Thoracic aorta (tissue), 2 donors: ENCODE measurements at places on chromosomes 12 and 14. TPM values are rescaled to one million over a fixed set of nuclear protein-coding genes. Genes with fewer than 3 reads are reported as not detected.

DNA sequence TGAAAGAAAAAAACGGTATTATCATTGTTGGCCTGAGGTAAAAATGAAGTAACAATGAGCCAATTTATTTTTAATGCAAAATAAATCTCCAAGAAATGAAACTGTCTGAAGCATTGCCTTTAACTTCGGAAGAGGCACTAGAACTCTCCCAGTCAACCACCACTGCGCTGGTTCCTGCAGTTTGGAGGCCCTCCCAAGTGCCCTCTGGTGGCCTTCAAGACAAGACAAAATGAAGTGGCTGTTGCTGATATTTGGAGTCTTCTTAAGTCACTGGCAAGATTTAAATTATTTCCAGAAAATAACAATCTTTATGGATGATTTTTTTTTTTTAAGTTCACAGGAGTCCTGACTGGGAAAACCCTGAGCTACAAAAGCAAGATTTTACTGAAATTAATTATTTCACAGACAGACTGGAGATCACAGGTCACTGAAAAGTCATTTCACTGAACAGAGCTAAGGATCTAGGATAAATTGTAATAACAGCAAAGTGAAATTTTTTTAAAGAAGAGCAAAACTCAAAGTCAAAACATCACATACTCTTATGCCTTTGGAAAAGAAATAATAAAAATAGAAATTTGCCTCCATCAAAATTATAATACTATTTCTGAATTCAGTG lies 58.2 kb downstream of the DICER1 start:
- no peak for DNase-seq

DNA sequence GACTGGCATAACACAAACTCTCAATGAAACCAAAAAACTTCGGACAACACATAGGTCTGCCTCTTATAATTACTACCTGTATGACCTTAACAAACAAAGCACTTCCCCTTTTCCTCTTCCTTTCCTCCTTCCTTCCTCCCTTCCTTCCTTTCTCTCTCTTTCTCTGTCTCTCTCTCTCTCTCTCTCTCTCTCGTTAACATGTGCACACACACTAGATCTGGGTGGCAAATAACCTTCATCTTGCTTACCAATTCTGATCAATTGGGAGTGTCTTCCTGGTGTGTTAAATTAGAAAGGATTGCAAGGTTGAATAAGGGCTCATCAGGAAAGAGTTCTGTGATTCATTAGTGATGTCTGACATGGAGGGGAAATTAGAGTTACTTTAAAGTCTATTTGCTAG lies 307.8 kb upstream of the PRKD1 start:
- DNase-seq: no peak

DNA sequence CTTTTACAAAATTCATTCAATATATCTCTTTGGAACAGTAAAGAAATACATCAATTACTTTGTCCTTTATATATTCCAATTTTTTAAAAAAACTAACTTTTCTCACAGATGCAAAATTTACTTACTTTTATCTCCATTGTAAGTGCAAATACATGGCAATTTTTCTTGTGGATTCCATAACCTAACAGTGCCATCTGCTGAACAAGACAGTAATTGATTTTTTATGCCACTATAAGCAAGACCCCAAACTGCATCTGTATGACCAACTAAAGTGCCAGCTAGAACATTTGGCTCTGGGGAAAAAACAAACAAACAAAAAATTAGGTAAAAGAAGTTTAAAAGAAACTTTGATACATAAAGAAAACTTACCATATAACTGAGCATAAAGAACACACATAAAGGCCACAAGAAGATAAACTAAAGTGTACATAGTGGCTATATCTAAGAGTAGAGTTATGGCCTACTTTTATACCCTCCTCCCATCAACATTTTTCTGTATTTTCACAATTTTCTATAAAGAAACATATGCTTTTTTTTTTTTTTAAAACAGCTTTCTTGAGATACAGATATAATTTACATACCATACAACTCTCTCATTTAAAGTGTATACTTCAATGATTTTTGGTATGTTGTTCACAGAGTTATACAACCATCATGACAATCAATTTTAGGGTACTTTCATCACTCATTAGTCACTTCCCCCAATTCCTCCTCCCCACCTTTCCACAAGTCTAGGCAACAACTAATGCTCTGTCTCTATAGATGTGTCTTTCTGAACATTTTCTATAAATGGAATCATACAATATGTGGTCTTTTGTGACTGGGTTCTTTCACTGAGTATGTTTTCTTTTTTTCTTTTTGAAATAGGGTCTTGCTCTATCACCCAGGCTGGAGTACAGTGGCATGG lies 32.6 kb downstream of the COCH start:
- DNase-seq: no peak

The RASSF9 gene
- total RNA-seq: 3.2 TPM

DNA sequence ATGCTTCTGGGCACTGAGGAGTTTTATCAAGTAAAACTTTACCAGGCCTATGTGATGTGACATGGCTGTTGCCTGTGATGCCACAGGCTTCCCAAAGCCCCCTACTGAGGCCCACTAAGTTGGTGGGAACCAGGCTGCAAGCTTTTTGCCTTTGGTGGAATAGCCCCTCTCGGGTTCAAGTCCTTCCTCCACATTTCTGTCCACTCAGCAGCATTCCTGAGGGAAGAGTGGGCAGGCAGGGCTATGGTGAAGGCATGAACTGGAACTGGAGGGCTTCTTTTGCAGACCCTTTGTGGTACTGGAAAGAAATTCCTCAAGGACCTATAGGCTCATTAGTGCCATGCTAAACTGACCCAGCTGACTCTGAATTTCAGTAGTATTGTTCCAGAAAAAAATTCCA lies 48.5 kb downstream of the WDR20 start:
- DNase-seq: no peak

The KCNJ8 gene
- 8.1 TPM for total RNA-seq

- DNase-seq: no peak
Measured at GRCh38 chr12:32788405-32788804, 32.7 kb upstream of the YARS2 start.

GRCh38 chr14:67528276-67528675 lies 4.8 kb upstream of the PLEKHH1 start:
- no peak for DNase-seq

The AMHR2 gene
- total RNA-seq: 0.27 TPM

DNA sequence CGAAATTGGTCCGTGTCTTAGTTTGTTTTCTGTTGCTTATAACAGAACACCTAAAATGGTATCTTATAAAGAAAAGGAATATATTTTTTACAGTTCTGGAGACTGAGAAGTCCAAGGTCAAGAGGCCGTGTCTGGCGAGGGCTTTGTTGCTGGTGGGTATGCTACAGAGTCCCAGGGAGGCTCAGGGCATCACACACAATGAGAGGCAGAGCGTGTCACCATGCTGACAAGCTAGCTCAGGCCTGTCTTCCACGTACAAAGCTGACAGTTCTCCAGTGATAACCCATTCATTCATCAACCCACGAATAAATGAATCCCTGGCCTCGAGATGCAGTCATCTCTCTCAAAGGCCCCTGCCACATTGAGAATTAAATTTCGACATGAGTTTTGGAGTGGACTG lies 56.7 kb upstream of the AEBP2 start:
- DNase-seq: no peak

GRCh38 chr12:47218191-47218654 lies 138.5 kb upstream of the AMIGO2 start:
- no peak for DNase-seq

The MYF6 gene
- not detected for total RNA-seq

The KSR2 gene
- 0.07 TPM for total RNA-seq

GRCh38 chr12:26697217-26697616 lies 135.8 kb downstream of the ITPR2 start:
- DNase-seq: no peak

GRCh38 chr14:103729496-103730448 lies 14.2 kb downstream of the ZFYVE21 start:
- DNase-seq: no peak

GRCh38 chr12:82973592-82973991 lies 286.9 kb downstream of the TMTC2 start:
- DNase-seq: no peak

DNA sequence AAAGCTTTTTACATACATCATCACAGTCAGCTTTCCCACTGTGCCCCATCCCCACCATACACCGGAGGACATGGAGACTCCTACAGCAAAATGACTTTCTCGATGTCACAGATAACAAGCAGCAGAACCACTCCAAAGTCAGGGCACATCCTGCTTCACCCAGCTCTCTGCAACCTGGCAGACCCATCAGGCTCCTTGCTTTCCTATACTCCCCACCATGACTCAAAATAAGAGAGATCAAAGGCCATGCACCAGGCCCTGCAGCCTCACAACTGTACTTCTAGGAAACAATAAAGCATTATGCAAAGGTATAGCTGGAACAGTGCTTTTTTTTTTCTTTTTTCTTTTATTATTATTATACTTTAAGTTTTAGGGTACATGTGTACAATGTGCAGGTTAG lies 187.4 kb downstream of the DPF3 start:
- DNase-seq: no peak

GRCh38 chr14:92074555-92074954 lies 31.8 kb downstream of the ATXN3 start:
- no peak for DNase-seq

The GPR132 gene
- total RNA-seq: 2.3 TPM

DNA sequence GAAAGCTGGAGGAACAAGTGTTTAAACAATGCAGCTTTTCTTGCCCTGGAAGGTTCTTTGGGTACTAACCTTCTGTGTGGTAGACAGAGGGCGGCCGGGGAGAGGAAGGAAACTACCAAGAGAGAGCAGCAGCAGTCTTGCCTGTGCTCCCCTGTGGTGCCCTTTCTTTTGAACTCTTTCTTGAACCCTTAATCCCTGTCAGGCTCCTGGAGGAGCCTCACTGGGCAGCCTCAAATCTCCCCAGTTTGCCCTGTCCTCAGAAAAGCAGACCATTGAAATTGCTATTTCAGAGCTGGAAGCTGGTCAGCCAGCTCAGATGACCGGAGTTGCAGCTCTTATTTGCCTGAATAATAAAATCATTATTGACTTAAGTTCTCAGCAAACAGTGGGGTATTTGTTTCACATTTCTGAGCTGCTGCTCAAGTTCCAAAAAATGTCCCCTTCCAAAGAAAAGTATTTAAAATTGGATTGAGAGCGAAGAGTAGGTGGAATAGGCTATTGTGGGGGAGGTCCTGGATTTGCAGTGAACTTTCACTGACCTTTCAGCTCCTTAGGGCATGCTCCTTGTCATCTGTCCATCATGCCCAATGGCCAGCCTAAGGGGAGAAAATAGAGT lies 42.1 kb upstream of the RNASE3 start:
- no peak for DNase-seq

The TMPRSS12 gene
- not detected for total RNA-seq
